T1000 (cell line): ENCODE measurements at places on chromosomes 5 and 9.

- DNase-seq, result no peak
These were observed 928 bp downstream of the HACD4 start for GRCh38 chr9:21030389-21031035.

DNA sequence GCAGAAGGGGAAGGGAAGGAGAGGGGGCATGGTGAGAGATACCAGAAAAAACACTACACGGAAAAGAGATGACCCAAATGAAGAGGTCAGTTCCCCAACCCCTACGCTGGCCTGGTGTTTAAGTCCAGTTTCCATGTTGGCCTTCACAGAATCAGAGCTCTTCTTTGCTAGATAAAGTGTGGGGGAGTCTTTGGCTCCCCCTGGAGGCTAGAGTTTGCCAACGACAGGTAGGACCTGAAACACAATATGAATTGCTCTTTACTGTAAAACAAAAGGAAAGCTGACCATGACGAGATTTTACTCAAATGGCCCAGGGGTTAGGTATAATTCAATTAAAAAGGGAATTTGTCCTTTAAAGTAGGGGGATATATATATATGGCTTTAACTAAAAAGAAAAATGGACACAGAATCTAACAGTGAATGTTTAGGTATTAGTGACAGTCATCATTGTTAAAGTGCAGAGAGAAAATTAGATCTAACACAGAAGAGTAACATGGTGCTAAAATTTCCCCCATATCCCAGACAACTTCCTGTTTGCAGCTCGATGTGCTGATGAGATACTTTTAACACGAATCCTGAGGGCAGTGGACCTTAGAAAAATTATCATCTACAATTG lies 92.0 kb downstream of the SV2C start:
- no peak for DNase-seq

GRCh38 chr9:136882109-136882946 lies 4.0 kb upstream of the TRAF2 start:
- DNase-seq, result peak; percentile 82

GRCh38 chr5:115389799-115390382 lies 93.4 kb upstream of the CCDC112 start:
- DNase-seq, result no peak

GRCh38 chr5:180328296-180329137 lies 24.6 kb downstream of the GFPT2 start:
- no peak for DNase-seq

GRCh38 chr5:80170117-80170535 lies 85.7 kb downstream of the SERINC5 start:
- DNase-seq, result no peak

- DNase-seq, result no peak
These were observed 87.5 kb upstream of the FBXW11 start for GRCh38 chr5:172093965-172094364.

DNA sequence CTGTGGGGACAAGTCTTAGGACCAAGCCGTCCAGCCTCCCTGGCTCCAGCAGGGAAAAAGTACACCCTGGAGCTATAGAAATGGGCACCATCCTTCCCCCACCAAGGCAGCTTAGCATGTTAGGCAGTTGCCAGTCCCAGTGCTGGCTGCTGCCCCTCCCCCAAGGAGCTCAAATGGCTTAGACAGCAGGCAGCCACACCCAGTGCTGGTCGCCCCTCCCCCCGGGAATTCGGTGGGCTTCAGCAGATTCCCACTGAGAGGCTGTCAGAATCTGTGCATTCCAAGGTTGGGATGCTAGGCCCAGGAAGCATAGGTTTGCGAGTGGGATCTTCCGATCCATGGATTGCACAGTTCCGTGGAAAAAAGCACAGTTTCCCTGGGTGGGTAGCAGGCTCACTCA lies 105.2 kb upstream of the ITGA1 start:
- DNase-seq, result no peak

DNA sequence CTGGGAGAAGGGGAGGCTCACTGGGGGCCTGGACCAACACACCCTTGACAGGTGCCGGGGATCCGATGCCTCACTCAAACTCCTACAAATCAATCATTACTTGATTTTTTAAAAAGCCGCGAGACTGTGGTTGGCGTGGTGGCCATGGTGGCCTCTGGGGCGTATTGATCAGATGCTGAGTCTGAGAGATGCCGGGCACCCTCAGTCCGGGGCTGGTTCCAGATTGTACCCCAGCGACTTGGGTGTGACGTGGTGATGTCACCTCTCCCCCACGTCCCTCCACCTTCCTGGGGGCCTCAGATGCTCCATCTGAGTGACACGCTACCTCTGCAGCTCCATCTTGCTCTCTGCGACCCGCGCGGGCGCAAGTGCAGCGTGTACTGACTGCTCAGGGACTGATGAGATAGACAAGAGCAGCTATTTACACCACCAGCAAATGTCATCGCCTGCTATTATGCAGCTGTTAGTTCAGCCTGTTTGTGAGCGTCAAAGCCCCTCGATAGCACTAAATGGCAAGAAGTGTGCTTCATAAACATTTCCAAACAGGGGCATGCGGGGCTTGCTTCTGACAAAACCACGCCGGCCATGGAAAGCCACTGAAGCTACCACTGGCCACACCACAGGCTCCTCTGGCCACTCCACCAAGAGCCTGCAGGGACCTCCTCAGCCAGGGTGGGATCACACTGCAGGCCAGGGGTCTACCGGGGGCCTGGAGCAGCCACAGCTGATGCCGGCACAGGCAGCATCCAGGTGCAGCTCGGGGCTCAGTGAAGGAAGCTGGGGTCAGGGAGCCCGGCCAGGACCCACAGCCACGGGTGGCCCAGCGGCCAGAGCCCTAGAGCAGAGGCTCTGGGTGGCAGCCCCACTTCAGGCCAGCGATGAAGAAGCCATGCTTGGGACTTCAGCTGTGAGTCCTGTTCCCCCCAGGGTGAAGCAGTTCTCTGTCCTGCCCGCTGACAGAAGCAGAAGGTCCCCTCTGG lies 50.1 kb downstream of the SLC6A3 start:
- DNase-seq, result no peak

DNA sequence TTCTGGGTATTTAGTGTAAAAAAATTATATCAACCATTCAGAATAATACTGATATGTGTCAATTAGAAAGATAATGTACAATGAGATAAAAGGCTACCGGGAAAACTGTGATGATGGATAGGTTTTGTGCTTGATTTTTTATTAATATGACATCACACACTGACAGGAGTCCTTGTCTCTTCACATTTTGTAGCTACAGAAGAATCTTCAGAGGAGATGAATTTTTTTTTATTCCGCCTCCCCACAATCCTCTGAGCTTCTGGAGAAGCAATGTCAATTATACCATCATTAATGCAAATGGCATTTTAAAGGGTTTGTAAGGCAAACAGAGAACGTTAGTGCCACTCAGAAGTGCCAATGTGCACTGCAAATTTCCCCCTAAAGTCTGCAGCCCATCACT lies 131.7 kb upstream of the CCNG1 start:
- DNase-seq, result no peak

DNA sequence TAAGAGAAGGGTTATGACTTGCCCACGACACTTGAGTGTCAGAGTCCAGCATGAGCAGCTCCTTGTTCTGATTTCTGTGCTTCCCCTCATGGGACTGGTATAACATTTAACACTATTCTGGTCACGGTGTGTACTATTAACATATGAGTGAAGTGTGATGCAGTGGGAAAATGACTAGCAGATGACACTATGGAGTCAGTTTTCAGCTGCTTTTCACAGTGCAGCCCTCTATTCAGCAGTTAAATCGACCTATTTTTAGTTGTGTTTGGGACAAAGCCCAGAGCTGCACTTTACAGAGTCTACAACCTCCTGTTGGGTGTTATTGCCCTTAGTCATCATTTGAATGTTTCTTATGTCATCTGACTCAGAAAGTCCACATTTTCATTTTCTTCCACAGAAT lies 59.1 kb downstream of the CHSY3 start:
- DNase-seq, result peak; percentile 3

- DNase-seq, result no peak
These were observed 431 bp downstream of the TMOD1 start for GRCh38 chr9:97501972-97502221.

DNA sequence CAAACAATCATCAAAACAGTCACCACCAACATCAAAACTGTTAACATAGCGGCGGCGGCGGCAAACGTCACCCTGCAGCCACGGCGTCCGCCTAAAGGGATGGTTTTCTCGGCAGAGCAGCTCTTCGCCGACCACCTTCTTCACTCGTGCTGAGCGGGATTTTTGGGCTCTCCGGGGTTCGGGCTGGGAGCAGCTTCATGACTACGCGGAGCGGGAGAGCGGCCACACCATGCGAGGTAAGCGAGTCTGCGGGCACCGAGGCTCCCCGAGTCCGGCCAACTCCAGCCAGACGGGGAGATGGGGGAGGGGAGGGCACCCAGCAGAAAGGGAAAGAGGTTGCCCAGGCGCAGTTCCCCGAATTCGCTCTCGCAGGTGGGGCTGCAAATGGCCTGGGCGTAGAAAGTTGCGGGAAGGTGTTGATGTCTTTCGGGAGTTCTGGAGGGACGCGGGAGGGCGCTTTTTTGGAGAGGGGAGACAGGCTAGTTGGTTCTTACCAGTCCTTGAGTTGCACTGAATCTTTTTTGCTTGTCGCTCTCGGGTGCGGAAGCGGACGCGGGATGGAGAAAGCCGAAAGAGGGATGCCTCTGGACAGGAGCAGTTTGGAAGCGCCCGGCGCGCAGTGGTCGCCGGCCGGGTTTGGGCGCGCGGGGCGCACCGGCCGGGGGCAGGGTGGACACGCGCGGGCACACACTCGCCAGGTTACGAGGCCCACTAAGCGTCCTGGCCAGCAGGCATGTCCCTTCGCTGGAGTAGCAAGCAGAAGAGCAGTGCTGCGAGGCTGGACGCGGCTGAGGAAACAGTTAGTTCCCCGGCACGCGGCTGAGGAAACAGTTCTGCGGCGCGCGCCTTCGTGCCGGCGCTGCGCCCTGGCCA lies 849 bp downstream of the RORB start:
- DNase-seq, result peak; percentile 9

- DNase-seq, result no peak
These were observed 80.9 kb upstream of the SPATA31D4 start for GRCh38 chr9:81847181-81847915.

GRCh38 chr5:127562252-127562651 lies 44.8 kb downstream of the PRRC1 start:
- DNase-seq, result no peak

GRCh38 chr9:14345354-14346230 lies 31.7 kb upstream of the NFIB start:
- no peak for DNase-seq

DNA sequence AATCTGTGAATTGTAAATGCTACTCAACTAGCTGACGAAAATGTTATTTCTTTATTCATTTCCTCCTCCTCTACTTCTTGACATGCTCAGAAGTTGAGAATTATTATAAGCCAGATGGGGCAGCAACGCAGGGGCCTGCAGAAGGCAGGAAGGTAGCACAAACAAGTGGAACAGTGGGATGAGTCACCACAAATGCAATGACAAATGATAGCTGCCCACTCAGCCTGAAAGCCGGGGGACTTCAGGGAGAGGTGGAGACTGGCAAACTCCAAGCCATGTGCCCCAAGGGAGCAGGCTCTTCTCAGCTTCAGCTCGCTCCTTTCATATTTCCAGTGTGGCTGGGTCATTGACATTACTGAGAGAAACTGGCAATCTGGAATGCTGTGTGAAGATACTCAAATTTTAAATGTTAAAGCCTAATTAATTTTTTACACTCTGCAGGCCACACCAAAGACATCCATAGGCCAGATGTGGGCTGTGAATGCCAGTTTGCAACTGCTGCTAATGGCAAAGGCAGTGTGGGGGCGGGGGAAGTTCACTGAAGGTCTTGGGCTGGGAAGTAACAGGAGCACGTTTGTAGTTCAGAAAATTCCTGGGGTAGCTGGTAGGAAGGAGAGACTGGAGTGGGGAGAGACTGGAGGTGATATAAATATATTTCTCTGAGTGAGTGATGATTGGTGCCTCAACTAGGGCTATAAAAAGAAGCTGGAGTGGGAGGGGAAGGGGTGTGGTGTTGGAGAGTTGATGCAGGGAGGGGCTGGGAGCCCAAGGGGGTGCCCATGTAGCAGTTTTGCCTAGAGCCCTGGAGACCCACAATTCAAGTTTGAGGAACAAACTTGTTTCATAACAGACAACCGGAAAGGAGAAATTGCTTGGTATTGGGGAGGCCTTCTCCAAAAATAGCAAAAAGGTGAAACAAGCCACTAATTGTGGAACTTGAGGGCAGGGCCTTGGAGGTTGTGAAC lies 20.8 kb upstream of the ADRB2 start:
- DNase-seq, result peak; percentile 23

DNA sequence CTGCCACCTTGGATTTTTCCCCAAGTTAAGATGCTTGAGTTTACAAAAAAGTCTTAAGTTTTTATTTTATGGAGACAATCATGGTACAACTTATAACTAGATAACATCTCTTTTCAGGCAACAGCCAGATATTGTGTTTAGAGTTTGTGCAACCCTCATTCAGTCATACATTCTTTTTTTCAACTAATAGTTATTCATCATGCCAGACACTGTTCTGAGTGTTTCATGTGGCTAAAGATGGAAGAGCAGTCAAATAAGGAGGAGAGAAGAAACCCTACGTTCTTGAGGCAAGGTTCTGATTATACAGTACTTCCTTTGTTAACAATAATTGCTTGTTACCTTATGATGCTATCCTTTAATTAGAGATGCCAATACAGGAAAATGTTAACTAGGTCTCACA lies 42.1 kb upstream of the ZNF462 start:
- DNase-seq, result no peak

DNA sequence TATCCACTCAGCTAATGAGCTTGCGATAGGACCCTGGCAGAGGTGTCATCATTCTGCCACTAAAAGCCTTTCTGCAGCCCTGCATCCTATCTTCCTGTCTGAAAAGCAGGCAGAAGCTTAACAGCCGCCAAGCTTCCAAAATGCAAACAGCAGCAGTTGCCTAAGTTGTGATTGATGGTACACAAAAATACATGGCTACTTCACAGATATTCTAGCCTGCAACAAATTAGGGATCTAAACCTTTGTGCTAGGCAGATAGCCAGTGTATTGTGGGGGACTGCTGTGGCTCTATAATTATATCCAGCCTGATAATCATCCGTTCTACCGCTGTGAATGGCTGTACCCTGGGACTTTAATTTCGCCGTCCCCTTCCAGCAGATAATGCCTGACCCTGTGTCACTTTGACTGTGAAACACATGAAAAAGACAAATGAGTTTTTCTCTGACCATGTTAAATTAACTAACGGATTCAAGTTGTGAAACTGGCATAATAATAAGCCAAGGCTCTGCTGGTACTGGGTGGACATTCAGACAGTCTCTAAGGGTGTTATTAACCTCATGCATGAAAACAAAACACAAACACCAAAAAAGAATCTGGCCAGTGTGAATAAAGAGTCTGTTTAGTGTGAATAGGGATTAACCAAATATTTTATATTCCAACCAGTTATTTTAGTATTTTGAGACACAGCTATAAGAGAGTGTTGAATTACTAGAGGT lies 45.9 kb downstream of the SEMA6A start:
- no peak for DNase-seq

- DNase-seq, result no peak
These were observed 107.6 kb downstream of the APBA1 start for GRCh38 chr9:69564557-69564956.
